ENCODE measurements at places on chromosomes 5 and 9.

GRCh38 chr9:97473717-97474116, 27.7 kb upstream of the TMOD1 start:
- DNase-seq: no peak

GRCh38 chr5:17114715-17115599, 102.5 kb upstream of the BASP1 start:
- no peak for DNase-seq

DNA sequence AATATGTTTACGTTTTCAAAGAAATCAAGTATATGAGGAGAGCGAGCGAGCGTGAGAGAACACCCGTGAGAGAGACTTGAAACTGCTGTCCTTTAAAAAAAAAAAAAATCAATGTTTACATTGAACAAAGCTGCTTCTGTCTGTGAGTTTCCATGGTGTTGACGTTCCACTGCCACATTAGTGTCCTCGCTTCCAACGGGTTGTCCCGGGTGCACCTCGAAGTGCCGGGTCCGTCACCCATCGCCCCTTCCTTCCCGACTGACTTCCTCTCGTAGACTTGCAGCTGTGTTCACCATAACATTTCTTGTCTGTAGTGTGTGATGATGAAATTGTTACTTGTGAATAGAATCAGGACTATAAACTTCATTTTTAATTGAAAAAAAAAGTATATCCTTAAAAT, 97.0 kb downstream of the PDE6A start:
- DNase-seq: no peak

DNA sequence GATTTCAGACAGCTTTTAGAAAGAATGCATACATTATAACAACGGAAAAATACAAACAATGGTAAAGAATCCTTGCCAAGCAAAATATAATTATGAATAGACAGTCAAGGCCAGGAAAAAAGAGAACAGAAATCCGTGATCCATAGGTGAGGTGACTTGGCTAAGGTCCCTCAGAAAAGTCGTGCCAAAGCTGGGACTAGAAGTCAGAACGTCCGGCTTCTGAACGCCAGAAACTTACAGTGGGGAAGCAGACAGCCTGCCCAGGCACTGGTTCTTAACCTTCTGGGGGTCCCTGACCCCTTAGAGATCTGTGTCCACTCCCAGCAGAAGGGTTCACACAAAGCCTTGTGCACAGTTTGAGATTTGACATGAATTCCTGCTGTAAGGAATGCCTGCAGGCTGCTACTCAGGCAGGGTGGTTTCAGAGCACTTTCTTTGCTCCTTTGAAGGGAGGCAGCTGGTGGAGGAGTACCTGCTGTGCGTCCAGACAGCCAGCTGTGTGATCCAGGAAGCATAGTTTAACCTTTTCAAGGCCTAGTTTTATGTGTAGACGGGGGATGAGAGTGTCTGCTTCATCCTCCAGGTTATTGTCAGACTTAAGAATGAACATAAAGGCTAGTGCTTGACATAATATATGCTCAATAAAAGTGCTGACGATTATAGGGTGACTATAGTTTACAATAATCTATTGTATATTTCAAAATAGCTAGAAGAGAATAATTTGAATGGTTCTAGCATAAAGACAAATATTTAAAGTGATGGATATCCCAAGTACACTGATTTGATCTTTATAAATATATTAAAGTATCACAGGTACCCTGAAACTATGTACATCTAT, 852 bp downstream of the ARHGEF37 start:
- DNase-seq: no peak

DNA sequence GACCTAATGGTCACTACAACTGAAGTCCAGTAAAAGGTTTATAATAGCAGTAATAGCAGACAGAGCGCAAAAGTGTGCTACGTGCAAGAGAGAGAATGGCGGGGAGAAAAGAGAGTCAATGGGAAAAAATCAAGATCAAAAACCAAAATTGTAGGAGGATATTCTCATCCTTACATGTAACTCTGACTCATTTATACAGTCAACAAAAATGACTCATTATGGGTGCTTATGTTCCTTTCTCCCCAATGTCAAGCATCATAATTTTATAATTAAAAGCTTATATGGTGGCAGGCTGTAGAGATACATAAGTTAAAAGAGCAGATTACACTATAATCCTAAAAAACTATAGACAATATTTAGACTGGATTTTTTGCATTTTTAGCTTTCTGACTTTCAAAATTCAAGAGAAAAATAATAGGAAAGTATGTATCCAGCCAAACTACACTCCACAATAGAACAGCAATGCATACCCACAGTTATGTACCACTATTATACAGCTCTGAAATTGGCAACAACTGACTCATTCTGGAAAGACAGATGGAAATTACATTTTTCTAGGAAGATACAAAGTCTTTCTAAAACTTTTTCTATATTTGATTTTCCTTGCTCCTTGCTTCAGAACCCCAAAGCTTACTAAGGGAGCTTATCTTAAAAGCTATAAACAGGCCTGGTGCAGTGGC, 78.4 kb downstream of the PLPP1 start:
- no peak for DNase-seq

- DNase-seq: no peak
These were observed 119.8 kb upstream of the PANK3 start for GRCh38 chr5:168699002-168699401.

- no peak for DNase-seq
These were observed 40.8 kb downstream of the CTSL start for GRCh38 chr9:87766697-87767096.

- no peak for DNase-seq
These were observed 48.9 kb upstream of the CCDC112 start for GRCh38 chr5:115345344-115345743.

DNA sequence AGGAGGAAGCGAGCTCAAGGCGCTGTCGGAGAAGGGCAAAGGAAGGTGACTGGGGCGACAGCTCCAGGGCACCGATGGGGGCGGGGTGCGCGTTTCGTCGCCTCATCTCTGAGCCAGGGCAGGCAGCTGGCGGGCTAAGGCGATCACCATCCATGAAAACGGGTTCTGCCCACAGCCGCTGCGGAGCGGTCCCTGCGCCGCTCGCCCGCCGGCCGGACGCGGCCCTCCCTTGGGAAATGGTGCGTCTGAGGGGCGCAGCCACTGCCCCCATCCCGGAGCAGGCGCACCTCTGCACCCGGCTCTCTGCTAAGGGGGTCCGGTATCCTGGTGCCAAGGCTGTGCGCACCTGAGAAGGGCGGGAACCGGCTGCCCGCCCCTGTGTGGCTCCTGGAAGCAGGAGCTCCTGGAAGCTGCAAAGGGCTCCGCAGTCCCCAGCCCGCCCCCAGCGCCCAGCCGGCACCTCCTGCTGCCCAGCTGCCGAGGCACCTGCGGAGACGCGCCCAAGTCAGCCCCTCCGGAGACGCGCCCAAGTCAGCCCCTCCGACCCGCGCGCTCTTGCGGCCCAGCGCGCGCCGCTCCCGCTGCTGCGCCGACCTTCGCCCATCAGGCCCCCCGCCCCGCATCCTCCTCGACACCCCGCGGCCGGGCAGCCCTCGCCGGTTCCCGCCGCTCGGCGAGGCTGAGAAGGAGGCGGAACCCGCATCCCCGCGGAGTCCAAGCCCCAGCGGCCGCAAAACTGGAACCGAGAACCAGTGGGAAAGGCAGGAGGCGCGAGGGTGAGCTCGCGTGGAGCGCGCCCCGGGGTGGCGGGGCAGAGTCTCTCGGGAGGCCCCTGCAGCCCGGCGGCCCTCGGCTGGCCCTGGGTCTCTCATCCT, 757 bp downstream of the ANKRD34B start:
- no peak for DNase-seq

DNA sequence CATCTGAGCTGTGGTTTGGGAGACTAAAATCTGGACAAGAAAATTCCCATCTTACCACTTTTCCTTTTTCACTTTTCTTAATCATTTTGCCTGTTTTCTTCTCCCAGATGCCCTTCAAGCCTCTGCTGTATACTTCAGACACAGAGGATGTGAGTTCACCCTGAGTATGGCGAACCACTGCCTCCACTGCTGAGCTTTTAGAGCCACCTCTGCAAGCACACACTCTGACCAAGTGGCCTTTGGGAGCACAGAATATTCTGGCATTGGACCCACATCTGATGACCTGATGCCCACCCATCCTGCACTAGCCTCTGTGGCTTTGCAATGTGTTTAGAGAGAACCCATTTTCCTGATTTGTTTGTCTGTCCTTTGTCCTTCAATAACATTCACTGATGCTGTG, 32.5 kb downstream of the TERT start:
- DNase-seq: no peak

- DNase-seq: no peak
These were observed 20.5 kb upstream of the CDKN2AIPNL start for GRCh38 chr5:134432174-134432573.

DNA sequence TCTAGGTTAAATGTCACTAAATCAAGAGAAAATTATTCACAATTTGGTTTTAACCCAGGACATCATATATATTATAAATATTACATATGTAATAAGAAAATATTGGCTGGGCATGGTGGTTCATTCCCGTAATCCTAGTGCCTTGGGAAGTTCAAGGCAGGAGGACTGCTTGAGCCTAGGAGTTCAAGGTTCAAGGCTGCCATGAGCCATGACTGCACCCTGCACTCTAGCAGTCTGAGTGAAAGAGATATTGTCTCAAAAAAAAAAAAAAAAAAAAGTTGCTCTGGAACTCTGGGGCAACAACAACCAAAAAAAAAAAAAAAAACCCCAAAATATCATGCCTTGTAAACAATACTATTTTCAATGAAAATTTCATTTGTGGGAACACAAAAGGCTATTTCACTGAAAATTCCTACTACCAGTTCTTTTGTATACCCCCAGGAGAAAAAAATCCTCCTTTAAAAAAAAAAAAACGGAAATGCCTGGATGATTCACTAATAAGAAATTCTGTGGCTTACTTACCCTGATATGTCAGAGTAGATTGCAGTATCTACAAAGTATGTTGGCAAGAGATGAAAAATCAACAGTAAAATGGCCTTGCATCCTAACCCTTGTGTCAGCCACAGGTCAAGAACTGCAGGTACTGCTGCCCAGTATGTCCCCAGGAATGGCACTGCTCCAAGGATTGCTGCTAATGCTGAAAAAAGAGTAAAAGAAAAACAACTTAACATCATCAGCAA, 22.6 kb upstream of the CTNNAL1 start:
- DNase-seq: no peak

GRCh38 chr9:129068990-129069861, 11.7 kb upstream of the DOLPP1 start:
- no peak for DNase-seq

- DNase-seq: no peak
These were observed 965 bp downstream of the CLTA start for GRCh38 chr9:36191686-36192085.

DNA sequence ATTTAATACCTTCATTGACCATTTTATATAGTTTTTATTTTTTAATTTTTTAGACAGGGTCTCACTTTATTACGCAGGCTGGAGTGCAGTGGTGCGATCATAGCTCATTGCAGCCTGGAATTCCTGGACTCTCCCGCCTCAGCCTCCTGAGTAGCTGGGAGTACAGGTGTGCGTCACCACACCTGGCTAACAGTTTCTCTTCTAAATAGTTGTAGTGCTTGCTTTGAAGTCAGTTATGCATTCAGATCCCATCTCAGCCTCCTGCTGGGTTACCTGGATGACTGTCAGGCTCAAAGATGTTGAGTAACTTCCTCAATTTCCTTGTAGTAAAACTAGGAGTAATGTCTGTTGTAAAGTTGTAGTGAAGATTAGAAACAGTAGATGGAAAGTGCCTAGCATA, 21.4 kb downstream of the SNX18 start:
- DNase-seq: no peak

- no peak for DNase-seq
These were observed 41.2 kb downstream of the NIM1K start for GRCh38 chr5:43232943-43233833.

DNA sequence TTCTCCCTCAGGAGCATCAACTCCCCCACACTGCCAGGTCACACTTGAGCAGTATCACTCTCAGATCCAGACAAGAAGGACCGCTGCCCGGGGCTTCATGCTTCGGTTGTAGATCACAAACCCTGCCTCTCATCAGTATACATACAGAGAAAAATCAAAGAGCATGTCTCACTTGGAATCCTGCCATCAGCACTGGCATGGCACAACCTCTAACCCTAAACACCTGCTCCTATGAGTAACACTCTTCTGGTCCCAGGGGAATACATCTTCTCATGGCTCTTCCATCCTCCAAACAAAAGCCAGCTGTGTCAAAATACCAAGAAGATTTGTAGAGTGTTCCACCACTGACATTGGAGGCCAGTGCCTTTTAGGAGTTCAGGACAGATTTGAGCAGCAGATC, 84.8 kb upstream of the MIER3 start:
- DNase-seq: no peak

DNA sequence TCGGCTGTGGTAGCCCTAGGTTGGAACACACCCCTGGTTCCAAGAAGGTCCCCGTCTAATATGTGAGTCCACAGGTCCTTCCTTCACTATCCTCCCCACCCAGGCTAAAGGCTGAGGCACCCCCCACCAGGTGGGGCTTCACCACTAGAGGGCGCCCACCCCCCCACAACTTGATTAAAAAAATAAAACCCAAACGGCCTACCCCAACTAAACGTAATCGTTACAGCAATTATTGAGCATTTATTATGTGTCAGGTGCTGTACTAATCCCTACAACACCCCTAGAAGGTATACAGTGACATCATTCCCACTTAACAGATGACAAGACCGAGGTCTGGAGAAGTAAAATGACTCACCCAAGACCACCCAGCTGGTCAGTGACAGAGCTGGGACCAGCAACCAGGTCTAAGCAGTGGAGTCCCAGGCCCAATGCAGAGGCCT, 65.0 kb downstream of the FGF18 start:
- DNase-seq: peak; percentile 67

GRCh38 chr9:1355656-1356055, 305.5 kb downstream of the DMRT2 start:
- no peak for DNase-seq

GRCh38 chr5:167217097-167217743, 1074.2 kb upstream of the WWC1 start:
- no peak for DNase-seq

- no peak for DNase-seq
These were observed 33.5 kb upstream of the ADAM19 start for GRCh38 chr5:157608972-157609565.

GRCh38 chr9:4356306-4356705, 56.4 kb upstream of the GLIS3 start:
- no peak for DNase-seq

- no peak for DNase-seq
These were observed 409.6 kb downstream of the GADD45G start for GRCh38 chr9:90014421-90014820.
